Activated naive CD8-positive, alpha-beta T cell treated with anti-CD3 and anti-CD28 coated beads, Interleukin-2, amount 50 U/mL, for 16 hours (primary cell): ENCODE measurements at places on chromosomes 12 and 14.

DNA sequence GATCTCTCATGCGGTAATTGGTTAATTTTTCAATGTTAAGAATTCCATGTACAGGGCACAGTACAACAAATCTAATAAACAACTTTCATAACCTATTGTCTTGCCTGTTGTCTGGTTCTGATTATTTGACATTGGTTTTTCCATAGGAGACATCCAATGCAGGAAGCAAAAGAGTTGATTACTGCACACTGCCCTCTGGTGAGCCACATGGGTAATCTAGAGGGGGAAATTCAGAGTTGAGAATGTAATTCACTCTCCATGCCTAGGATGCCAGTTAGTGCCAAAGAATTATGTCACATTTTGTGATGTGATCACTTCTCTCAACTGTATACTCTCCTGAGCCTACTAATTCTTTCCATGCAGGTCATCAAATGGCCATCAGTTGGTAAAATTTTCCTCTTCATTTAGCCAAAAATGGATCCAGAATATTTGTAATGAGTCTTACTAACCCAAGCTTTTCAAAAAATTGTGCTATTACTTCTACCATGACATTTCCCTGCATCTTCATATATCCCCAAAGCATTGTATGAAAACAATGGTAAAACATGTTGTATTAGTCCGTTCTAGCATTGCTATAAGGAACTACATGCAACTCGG is 17.7 kb upstream of the CCDC91 start:
- no peak for DNase-seq

DNA sequence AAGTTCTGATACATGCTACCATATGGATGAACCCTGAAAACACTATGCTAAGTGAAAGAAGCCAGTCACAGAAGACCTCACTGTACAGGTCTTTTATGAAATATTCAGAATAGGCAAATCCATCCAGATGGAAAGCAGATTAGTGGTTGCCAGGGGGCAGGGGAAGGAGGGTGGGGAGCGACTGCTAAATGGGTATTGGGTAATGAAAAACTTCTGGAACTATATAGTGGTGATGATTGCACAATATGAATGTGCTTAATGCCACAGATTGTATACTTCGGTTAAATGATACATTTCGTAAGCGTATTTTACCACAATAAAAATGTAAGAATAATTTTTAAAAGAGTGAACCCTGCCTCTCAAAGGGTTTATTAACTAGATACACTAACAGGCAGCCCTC is 11.8 kb upstream of the KSR2 start:
- DNase-seq, result no peak

GRCh38 chr14:54659365-54659764 is 92.4 kb downstream of the SAMD4A start:
- no peak for DNase-seq

DNA sequence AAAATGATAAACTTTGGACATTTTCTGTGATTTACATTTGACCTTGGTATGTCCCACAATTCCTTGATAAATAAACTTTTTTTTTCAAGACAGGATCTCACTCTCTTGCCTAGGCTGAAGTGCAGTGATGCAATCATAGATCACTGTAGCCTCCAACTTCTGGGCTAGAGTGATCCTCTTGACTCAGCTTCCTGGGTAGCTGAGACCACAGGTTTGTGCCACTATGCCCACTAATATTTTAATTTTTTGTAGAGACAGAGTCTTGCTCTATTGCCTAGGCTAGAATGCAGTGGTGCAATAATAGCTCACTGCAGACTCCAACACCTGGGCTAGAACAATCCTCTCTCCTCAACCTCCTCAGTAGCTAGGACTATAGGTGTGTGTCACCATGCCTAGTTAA is 79.1 kb upstream of the PTGDR start:
- DNase-seq, result no peak

DNA sequence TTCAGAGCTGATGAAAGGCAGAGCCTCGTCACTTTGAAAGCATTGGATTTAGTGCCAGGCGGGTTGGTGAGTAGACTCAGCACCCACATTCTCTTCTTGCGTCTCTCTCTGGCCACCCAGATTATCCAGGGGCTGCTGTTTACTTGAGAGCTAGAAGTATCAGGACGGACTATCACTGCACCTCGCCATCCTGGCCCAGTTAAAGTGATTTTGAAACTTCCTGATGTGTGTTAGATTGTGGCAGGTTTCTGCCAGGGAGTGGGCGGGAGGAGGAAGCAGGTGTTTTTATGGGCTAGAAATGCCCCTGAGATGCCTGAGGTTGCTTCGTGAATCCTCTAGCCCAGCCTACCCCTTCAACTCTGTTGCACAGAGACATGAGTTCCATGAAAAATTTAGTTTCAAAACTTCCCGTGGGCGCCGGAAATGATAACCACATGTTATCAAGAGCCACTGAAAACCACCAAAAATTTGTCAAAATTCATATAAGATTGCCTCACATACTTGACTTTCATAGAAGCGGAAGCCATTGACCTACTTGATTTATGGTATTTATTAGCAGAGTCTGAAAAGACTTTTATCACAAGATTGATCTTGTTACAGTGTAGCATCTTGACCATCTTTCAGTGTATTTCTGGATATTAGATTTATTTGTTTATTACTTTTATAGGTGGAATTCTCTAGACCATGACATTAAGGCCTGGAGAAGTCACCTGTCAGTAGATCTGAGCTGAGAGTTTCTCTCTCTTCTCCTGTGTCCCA is 466.0 kb downstream of the RAD51B start:
- peak; percentile 52 for DNase-seq

DNA sequence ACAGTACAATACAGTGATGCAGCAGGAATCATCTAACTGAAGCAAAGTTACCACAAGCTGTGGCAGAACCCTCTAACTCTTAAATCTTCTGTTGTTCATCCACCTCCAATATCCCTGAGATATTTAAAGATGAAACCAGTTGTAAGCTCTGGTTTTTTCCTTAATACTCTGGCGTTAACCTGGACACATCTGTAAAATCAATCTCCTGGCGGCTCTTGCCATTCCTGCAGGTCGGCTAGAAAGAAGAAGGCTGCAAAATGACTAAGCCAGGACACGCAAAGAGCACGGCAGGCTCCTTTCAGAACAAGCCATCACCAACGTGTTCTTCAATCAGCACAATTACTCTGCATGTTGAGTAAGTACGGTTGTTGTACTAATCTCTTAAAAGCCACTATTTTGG is 309.3 kb downstream of the MED13L start:
- DNase-seq, result no peak

DNA sequence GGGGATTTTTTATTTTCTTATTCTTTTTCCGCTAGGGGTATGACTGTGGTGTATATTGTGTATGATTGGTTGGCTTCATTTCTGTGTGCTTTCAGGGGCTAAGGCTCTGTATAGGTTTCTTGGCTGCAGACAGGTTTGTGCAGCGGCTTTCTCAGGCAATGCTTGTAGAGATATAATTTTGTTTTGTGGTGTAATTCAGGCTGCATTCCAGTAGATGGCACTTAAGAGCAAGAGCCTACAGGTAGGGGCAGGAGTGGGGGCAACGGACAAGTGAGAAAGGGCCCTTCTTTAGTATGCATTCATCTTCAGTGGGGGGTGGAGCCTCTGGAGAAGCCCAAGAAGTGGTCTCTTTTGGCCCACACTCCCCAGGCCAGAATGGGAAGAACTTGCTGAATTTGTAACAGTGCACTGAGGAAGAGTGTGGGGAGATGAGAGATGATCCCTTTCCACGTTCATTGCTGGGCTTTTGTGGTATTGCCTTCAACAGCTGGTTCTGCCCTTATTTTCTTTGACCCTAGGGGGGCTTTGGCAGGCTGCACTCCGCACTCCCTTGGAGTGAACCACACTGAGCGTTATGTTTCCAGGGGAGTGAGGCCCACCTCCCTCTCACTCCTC is 78.6 kb downstream of the IFNG-AS1 start:
- DNase-seq, result no peak

- DNase-seq, result no peak
Measured at GRCh38 chr12:31887109-31887811, 72.0 kb upstream of the RESF1 start.

- DNase-seq, result no peak
Measured at GRCh38 chr14:68695326-68695768, 97.5 kb downstream of the ZFP36L1 start.

GRCh38 chr12:754851-755562 is 2.6 kb downstream of the WNK1 start:
- no peak for DNase-seq

DNA sequence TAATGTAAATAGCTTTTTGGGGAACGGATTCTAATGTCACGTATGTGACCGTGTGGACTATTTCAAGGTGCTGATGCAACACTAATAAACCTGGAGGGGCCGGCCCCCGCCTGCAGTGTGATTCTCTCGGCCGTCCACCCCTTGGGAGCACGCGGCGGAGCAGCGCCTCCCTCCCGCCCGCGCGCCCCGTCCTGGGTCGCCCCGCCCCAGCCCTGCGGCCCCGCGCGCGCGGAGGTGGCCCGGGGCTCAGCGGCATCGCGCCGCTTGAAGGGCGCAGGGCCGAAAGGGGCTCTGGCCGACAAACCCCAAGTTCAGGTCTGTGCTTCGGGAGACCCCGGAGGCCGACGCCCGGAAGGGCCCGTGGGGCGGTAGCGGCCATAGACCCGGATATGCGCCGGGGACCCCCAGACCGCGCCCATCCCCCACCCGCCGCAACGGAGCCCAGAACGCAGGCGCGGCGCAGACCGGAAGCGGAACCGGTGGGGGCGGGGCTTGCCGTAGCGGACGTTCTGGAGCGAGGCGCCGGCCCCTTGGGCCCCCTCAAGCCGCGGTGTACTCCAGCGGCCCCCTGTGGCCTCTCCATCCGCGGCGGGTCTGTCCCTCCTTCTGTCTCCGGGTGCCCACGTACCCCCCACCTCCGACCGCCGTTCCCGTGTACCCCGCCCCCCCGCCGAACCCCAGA is at the start of gene TEX22:
TEX22 (plus strand) TSS at position 495 of the 682 bp plus-strand sequence. CDS start 803 bp downstream, outside the sequence.
- DNase-seq, result peak; percentile 90

DNA sequence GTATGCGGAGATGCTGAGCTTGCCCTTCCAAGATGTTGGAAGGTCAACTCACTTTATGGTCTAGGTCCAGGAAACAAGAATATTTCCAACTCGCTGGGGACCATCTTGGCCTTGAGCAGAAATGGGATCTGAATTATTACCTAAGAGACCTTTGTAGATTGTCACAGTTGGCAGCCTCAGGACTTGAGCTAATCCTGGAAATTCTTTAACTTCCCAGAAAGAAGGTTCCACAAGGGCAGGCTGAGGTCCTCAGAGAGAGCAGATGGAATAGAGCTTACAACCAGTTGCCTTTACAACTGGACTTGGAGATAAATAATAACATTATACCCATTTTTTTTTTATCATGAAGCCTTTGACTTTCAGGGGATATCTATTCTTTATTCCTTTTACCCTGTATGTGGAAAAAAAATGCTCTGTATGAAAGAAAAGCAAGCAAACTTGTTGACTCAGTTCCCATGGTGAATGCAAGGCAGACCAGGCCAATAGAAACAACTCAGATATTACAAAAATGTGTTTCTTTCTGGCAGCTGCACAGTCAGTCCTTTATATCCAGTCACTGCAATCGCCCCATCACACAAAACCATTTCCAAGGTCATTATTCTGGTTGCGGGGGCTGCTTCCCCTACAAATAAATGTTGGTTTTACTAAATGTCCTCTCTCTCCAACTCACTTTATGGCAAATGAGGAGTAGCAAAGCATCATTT is 401.4 kb downstream of the ZFP36L1 start:
- no peak for DNase-seq

DNA sequence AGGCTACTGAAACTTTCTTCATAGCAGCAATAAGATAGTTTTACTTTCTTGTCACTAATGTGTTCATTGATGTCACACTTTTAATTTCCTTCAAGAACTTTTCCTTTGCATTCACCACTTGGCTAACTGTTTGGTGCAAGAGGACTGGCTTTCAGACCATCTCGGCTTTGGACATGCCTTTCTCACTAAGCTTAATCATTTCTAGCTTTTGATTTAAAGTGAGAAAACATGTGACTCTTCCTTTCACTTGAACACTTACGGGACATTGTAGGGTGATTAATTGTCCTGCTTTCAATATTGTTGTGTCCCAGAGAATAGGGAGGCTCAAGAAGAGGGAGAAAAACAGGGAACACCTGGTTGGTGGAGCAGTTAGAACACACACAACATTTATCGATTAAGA is 41.9 kb downstream of the IFNG start:
- no peak for DNase-seq

GRCh38 chr14:67331368-67332125 is 28.1 kb downstream of the ATP6V1D start:
- DNase-seq, result no peak

DNA sequence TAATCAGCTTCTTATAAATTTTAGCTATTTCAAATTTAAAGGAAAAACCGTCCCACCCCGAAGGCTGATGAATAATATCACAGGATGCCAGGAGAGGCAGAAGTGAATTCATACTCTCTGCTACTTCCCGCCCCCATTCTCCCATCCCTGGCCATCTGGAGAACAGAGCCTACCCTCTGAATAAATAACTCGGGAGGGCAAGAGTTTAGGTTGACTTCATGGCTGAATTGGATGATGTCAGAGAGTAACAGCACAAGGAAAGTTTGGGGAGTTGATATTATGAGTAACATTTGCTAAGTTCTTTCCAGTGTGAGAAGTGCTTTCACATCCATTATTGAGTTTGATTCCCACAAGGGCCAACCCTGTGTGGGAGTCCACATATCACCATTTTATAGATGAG is 241.6 kb downstream of the EGLN3 start:
- DNase-seq, result no peak

- no peak for DNase-seq
Measured at GRCh38 chr14:95255013-95255412, 64.7 kb downstream of the CLMN start.

GRCh38 chr12:71456316-71456715 is 16.7 kb downstream of the LGR5 start:
- DNase-seq, result no peak

- DNase-seq, result no peak
Measured at GRCh38 chr12:100265732-100266584, 921 bp downstream of the DEPDC4 start.
